Spinal cord (tissue), 10 donors: ENCODE measurements at places on chromosomes 16 and 17.

DNA sequence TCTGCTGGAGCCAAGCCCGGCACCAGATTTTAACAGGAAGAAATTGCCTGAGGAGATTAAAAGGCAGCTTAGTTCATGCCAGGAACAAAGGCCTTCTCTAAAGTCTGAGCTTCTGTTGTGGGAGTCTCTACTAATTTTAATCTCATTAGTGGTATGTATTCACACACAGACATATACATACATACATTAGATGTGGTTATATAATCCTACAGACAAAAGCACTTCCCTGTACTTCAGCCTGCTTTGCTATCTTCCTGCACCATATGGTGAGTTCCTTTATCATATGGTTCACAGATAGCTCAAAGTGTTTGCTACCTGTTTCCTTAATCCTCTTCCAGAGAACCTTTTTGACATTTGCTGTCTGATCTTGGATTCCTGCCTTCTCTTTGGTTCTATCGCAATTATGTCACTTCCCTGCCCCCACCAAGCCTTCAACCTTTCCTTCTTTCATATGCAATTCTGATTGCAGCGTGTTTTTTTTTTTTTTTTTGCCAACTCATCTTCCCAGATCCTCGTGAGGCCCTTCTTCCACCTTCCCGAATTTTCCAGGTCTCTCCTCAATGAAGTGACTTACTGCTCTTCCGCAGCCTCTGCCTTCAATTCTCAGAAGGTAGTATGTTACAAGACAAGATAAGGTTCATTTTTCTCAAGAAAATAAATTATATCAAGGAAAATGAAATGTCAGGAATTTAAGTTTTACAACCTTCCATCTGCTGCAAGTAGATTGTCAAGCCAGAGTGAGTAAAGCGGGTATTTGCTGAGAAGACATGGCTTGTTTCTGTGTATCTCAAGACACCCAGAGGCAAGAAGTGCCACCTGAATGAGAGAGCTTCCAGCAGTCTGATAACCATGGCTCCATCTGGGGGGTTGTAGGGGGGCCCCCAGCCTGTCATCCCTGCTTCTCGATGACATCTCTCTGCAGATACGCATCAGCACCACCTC is 120.2 kb upstream of the CACNG3 start:
- H3K27me3 ChIP-seq: no peaks in the 10 kb centered on the region
- H3K4me1 ChIP-seq: peaks cover 2% of the 10 kb centered on the region
- no peak overlapping the region for H3K4me3 ChIP-seq
- DNase-seq: no peak

- H3K4me3 ChIP-seq: no peak overlapping the region
- H3K4me1 ChIP-seq: no peaks in the 10 kb centered on the region
- H3K27me3 ChIP-seq: no peaks in the 10 kb centered on the region
- DNase-seq: no peak
- H3K27ac ChIP-seq: no peak overlapping the region
Observed at GRCh38 chr16:75019007-75019406, 20.2 kb downstream of the ZNRF1 start.

DNA sequence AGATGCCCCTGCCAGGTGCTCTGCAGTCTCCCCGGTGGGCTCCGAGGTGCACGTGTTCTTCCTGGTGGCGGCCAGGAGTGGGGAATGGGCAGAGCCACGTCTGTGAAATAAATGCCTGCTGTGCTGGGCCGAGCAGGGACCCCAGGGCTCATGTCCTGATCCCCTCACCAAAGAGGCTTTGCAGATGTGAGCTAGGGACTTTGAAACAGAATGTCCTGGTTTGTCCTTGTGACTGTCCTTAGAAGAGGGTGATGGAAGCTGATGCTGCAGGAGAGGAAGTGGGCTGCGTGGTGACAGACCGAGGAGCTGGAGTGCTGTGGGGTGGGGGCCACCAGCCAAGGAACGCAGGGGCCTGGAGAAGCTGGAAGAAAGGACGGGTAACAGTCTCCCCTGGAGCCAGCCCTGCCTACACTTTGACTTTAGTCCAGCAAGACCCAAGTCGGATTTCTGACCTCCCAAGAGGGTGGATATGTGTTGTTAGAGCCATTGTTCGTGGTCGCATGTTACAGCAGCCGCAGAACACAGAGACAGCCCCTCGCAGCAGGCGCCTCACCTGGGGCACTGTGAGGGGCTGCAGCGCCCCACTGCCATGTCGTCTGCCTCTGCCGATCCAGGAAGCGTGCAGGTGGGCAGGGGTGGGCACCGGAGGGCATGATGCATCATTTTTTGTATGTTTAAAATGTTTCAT is 217.9 kb upstream of the CIBAR2 start:
- H3K4me1 ChIP-seq: peaks cover 62% of the 10 kb centered on the region
- H3K27ac ChIP-seq: peak overlapping the region; percentile 47
- no peak overlapping the region for H3K4me3 ChIP-seq
- H3K27me3 ChIP-seq: no peaks in the 10 kb centered on the region

GRCh38 chr16:23279721-23280153 is 22.4 kb upstream of the SCNN1B start:
- peaks cover 10% of the 10 kb centered on the region for H3K4me1 ChIP-seq
- no peaks in the 10 kb centered on the region for H3K36me3 ChIP-seq
- no peaks in the 10 kb centered on the region for H3K27me3 ChIP-seq

DNA sequence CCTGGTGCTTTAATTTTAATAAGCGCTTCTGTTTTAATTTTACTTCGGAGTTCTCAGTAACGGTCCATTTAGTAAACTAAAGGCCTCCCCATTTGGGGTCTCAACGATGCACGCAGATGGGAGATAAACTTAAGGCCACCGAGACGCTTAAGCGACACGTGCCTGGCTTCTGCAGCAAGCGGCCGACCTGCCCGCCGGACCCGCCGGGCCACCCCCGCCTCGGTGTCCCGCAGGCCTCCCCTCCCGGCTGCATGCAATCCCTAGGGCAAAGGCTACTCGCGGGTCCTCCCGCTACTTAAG is 592 bp downstream of the GCSH start:
- H3K27ac ChIP-seq: no peak overlapping the region
- H3K36me3 ChIP-seq: peaks cover 3% of the 10 kb centered on the region

GRCh38 chr17:68594552-68594951 is 6.6 kb downstream of the FAM20A start:
- H3K27me3 ChIP-seq: peaks cover 4% of the 10 kb centered on the region
- no peak for DNase-seq
- H3K4me1 ChIP-seq: no peaks in the 10 kb centered on the region

GRCh38 chr16:8512941-8513624 is 77.2 kb downstream of the TMEM114 start:
- no peak overlapping the region for H3K27ac ChIP-seq
- no peaks in the 10 kb centered on the region for H3K27me3 ChIP-seq
- H3K4me1 ChIP-seq: no peaks in the 10 kb centered on the region
- no peak for DNase-seq
- no peak overlapping the region for H3K4me3 ChIP-seq

GRCh38 chr17:4554441-4554996 is 665 bp downstream of the MYBBP1A start:
- peaks cover 44% of the 10 kb centered on the region for H3K36me3 ChIP-seq
- H3K27me3 ChIP-seq: no peaks in the 10 kb centered on the region
- no peak for DNase-seq

GRCh38 chr17:63681530-63681929 is 18.4 kb downstream of the LIMD2 start:
- no peak for DNase-seq
- no peaks in the 10 kb centered on the region for H3K27me3 ChIP-seq
- H3K4me3 ChIP-seq: no peak overlapping the region

- peaks cover 24% of the 10 kb centered on the region for H3K4me1 ChIP-seq
- no peaks in the 10 kb centered on the region for H3K27me3 ChIP-seq
- H3K4me3 ChIP-seq: no peak overlapping the region
- DNase-seq: no peak
- H3K27ac ChIP-seq: no peak overlapping the region
Observed at GRCh38 chr16:49502136-49502881, 128.7 kb downstream of the C16orf78 start.

DNA sequence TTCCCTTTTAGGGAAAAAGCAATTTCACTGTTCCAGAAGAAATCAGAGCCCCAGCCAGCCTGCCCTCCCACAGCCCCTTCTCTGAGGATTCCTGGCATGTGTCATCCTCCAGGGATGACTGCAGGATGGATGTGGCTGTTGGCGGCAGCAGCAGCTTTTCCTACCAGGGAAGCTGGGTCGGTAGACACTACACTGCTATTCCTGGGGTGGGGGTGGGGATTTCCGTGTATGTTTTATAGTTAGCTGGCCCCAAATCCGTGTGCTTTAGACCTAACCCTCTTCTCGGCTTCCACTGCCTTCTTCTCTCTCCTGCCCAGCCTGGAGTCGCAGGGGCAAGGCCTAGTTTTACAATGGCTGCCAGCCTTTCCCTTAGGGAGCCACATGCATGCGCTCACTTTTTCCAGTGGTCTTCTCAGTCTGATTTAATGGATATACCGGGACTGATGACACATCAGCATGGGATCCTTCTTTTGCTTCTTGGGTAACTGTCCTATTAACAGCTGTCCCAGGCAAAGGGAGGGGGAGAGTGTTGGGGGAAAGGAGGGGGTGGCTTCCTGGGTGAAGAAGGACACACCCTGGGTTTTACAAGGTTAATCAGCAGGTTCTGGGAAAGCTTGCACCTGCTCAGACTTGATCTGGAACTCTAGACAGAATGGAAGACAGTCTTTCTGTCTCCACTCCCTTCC is 2.7 kb upstream of the NFE2L1 start:
- no peaks in the 10 kb centered on the region for H3K36me3 ChIP-seq
- peaks cover 25% of the 10 kb centered on the region for H3K4me1 ChIP-seq
- H3K27me3 ChIP-seq: no peaks in the 10 kb centered on the region
- H3K27ac ChIP-seq: no peak overlapping the region

DNA sequence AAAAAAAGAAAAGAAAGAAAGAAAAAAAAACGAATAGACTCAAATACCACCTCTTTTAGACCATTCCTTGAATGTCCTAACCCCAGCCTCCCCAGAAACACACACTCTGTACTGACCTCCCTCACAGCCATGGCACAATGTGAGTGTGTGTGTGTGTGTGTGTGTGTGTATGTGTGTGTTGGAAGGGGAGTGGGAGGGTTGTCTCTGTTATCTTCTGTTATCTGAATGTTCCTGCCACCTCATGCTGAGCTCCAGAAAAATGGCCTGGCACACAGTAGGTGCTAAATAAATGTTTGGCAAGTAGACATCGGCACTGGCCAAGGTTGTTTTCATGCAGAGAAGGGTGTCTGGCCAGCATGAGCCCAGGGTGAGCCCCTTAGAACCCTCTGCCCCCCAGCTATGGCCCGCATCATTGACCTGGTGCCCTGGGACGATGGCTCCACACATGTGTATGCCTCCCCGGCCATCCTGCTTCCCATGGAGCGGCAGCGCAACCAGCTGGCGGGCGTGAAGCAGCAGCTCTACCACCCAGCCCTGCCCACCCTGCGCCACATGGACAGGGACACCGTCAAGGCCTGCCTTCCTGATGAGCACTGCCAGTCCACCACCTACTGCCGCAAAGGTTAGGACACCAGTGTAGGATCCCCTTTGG is 6.6 kb upstream of the CNGB1 start:
- peaks cover 11% of the 10 kb centered on the region for H3K4me1 ChIP-seq
- no peaks in the 10 kb centered on the region for H3K36me3 ChIP-seq
- no peak overlapping the region for H3K4me3 ChIP-seq
- no peak for DNase-seq
